ENCODE measurements at places on chromosomes 13 and 19.
A peak's percentile ranks its signal among the peaks of the same experiment; 100 is the strongest.

DNA sequence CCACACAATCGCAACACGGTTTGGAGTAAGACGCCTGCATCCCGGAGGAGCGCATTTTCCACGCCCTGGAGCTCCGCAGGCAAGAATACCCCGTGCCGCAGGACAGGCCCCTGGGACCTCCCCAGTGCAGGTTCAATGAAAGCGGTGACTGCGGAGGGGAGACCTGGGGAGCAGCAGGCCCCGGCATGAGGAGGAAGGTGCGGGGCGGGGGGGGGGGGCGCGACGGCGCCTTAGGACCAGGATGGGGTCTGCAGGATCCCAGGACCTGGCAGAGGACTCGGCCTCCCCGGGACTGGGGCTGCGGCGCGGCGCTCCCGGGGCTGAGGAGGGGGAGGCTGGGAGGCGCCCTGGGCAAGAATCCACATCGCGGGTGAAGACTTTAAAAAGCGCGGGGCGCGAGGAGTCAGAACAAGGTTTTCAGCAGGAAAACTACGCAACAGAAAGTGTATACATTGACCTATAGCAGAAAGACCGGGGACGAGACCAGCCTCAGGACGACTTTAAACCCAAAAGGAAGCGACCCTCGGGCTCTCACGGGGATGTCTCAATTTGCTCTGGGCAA is 432 bp downstream of the ZNF611 start:
- DNase-seq: no peak

GRCh38 chr19:9009935-9010651 is at the start of gene MUC16:
TSS of gene MUC16 (minus strand) at chr19:9010409.
- DNase-seq: no peak

- no peak for DNase-seq
Observed at GRCh38 chr13:53136554-53137215, 108.1 kb downstream of the OLFM4 start.

GRCh38 chr19:47123406-47123805 is 7.2 kb upstream of the SAE1 start:
- DNase-seq: no peak

- no peak for DNase-seq
Observed at GRCh38 chr13:43760257-43760656, 26.5 kb downstream of the ENOX1 start.

GRCh38 chr13:32840989-32841713 is 175.1 kb upstream of the KL start:
- no peak for DNase-seq

DNA sequence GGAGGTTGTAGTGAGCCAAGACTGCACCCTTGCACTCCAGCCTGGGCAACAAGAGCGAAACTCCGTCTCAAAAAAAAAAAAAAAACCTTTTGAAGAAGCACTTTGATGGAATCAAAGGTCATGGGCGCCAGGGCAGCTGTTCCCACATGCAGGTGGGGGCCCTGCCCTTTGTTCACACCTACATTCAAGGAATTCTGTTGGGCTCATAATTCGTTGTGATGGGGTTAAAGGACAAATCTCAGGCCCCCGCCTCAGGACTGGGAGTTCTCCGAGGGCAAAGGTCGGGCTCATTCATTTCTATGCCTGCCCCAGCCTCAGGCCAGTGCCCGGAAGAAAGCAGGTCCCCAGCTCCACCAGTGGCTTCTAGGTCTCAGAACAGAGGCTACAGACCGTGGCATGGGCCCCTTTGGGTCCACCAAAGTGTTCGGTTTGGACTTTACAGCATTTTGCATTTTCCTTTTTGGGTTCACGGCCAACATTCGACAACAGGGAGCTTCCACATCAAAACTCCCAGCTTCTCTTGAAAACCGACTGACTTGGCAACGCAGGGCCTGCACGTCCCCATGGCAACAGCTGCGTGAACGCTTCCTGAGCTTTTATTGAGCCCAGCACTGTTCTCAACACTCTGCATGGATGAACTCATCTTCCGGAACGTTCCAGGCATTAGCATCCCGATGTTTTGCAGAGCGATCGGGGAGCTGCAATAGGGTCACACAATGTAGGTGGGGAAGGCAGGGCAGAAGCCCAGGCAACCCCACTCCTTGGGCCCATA is 10.1 kb upstream of the GTF2F1 start:
- no peak for DNase-seq

GRCh38 chr13:88623150-88623549 is 952.0 kb downstream of the SLITRK5 start:
- no peak for DNase-seq

DNA sequence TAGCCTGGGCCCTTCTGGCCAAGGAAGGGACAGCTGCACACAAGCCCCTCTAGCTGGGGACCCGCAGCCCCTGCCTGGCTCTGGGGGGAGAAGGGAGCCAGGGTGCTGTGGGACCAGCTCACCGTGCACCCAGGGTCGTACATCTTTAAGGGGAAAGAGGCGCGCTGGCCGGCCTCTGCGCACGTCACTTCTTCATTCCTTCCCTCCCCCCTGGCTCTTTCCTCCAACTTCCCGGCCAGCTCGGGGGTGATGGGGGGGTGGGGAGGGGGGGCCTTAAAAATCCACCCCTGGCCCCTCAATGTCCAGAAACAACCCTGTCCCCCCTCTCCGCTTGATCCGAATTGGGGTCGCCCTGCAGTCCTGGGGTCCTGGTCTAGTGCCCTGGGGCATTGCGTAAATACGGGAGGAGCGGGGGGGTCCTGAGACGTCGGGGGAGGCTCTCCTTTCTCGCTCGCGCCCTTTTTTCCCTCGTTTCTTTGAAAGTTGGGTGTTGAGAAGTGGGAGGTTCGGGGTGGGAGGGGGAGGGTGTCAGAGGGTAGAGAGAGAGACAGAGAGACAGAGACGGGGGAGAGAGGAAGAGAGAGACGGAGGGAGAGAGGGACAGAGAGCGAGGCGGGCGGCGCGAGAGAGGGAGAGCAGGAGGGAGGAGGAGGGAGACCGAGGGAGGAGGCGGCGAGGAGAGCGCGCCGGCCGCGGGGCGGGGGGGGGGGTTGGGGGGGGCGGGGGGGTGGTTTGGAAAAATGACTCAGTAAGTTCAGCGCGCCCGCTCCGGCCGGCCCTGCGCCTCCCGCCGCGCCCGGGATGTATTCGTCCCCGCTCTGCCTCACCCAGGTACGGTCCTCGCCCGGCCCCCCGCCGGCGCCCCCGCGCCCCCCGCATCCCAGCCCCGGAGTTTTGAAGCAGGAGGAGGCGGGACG is at the start of gene NFIC:
TSS of gene NFIC (plus strand) at position 748 of the 917 bp plus-strand sequence. CDS start at position 802, 54 bp downstream.
- DNase-seq: no peak

GRCh38 chr13:111252446-111253364 is 67.7 kb upstream of the TEX29 start:
- no peak for DNase-seq

DNA sequence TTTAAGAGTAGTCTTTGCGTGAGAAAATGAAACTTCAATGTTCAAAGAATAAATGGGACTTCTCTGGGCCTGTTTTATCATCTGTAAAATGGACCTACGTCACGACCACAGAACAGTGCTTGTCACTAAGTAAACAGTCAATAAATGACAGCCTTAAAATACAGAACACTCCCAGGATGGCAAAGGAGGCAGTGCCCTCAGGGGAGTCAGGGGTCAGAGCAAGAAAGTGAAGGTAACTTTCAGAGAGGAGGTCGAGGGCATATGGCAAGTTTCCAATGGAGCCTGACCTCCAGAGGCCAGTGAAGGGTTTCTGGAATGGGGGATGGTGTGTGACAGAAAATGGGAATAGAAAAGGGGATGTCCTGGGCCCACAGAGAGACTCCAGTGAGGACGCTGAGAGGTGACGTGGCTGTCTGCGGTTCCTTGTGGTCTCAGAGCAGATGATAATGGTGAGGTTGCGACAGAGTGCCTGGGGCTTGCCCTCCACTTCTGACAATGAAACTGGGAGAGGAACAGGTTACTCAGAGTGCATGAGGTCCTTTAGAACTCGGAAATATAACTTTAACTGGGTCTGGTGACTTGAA is 91.8 kb downstream of the UBL3 start:
- peak; percentile 2 for DNase-seq

GRCh38 chr13:29359181-29359580 is 236.3 kb downstream of the SLC7A1 start:
- no peak for DNase-seq

DNA sequence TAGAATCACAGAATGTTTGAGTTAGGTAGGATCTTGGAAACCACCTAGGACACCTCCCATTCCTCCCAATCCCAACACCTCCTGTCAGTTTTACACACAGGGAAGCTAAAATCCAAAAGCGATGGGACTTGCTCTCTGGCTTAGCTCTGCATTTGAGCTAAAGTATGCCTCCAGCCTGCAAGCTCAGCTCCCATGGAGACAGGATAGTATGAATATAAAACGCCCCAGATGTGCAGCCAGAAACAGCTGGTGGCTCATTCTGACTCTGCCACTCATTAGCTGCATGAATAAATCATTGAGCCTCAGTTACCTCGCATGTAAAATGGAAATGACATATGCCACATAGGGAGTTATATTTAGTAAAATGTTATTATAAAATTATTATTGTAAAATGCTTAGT is 336.0 kb downstream of the SUCLA2 start:
- DNase-seq: no peak

DNA sequence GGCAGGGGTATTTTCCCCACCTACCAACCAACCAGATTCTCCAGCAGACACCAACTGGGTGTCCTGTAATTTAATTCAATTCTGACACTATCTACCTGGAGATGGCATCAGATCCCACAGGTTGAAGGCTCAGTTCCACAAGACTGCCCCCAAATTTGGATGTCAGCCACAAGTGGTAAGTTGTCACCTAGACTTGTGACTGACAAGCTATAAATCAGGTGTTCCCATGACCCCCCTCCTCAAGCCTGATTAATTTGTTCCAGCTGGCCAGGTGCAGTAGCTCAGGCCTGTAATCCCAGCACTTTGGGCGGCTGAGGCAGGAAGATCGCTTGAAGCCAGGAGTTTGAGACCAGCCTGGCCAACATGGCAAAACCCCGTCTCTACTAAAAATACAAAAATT is 10.6 kb upstream of the HAUS5 start:
- no peak for DNase-seq

DNA sequence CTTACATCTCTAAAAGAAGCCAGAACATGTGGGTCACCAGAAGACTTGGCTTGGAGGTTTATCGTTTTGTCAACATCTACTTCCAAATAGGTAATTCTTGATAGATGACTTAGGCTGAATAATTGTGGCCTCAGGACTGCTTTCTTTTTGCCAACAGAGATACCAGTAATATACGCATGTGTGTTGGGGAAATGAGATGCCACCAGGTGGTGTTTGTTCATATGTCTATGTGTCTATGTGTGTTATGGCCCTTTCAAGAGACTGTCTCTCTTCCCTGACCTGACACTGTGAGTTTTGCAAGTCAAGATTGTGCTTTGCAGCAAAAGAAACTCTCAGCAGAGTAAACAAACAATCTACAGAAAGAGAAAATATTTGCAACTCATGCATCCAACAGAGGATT is 31.6 kb upstream of the METTL21C start:
- DNase-seq: no peak

DNA sequence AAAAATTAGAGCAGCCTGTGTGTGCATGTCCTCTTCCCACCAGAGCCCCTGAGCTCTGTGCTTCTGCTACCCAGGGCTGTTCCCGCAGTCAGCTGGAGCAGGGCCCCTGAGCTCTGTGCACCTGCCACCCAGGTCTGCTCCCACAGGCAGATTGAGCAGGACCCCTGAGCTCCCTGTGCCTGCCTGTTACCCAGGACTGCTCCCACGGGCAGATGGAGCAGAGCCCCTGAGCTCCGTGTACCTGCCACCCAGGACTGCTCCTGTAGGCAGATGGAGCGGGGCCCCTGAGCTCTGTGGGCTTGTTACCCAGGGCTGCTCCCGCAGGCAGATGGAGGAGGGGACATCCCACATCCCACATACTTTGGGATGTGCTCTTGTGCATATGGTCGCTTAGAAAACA is 186.8 kb upstream of the SOX1 start:
- no peak for DNase-seq

DNA sequence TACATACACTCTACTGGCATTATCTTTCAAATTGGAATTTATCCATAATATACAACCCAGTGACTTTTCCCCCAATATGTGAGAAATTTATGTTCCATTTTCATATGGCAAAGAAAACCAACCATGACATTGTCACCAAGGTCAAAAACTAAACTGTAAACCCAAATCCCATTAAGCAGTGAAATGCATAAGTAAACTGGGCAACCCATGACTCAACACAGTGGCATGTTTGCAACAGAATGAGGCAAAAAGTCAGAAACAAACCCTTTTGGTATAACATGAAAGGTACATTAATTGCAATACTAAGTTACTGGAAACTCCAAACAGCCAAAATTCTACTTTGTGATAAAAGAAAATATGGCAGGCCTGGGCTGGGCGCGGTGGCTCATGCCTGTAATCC is 4.9 kb downstream of the ZNF878 start:
- DNase-seq: no peak

DNA sequence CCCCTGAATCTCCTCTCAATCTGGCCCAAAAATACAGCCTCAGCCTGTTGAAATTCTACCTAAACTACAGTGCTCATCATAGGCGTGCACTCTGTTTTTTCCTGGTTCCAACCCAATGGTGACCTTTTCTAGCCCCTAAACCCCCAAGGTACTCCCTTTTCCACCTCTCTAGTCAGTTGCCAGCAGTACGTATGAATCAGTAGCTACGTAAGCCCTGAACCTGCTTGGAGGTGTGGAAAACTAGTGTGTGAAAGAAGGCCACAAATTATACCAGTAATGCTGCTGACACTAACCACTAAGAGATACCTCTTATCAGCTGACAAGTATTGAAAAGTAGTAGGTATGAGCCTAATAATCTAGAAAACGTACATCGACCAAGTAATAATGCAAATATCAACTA is 60.9 kb downstream of the FOXO1 start:
- no peak for DNase-seq

GRCh38 chr13:92452840-92453239 is 773.8 kb upstream of the GPC6 start:
- no peak for DNase-seq

DNA sequence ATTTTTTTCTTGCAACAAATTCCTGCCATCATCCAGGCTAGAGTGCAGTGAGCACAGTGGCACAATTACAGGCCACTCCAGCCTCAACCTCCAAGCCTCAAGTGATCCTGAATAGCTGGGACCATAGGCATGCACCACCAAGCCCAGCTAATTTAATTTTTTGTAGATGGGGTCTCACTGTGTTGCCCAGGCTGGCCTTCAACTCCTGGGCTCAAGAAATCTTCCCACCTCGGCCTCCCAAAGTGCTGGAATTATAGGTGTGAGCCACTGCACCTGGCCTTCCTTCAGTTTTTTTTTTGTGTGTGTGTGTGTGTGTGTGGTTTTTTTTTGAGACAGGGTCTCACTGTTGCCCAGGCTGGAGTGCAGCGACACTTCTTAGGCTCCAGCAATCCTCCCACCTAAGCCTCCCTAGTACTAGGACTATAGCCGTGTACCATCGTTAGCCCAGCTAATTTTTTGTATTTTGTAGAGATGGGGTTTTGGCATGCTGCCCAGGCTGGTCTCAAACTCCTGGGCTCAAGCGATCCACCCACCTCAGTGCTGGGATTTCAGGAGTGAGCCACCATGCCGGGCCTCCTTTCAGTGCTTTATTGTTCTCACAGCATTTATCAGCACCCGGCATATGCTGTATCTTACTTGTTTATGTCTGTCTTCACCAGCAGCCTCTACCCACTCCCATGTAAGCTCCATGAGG is 5.9 kb upstream of the SRRM5 start:
- no peak for DNase-seq
